B cell (primary cell): ENCODE measurements at places on chromosomes 2 and 18. TPM values are rescaled to one million over a fixed set of nuclear protein-coding genes. Genes with fewer than 3 reads are reported as not detected.

Gene CEP68
- 31.8 and 32.0 TPM in 2 replicates for total RNA-seq

Gene ALK
- not detected in 2 replicates for total RNA-seq

Gene POMC
- 3.4 and 4.3 TPM in 2 replicates for total RNA-seq

Gene ANKRD30B
- not detected in 2 replicates for total RNA-seq

- H3K27ac ChIP-seq: no peak overlapping the region
- H3K27me3 ChIP-seq: no peaks in the 10 kb centered on the region
- no peak overlapping the region for H3K4me3 ChIP-seq
- DNase-seq: no peak
- no peaks in the 10 kb centered on the region for H3K4me1 ChIP-seq
Observed at GRCh38 chr2:174827371-174828369, 63.4 kb upstream of the CHRNA1 start.

Gene RUFY4
- not detected in 2 replicates for total RNA-seq

Gene STAMBP
- 32.5 and 35.8 TPM in 2 replicates for total RNA-seq

DNA sequence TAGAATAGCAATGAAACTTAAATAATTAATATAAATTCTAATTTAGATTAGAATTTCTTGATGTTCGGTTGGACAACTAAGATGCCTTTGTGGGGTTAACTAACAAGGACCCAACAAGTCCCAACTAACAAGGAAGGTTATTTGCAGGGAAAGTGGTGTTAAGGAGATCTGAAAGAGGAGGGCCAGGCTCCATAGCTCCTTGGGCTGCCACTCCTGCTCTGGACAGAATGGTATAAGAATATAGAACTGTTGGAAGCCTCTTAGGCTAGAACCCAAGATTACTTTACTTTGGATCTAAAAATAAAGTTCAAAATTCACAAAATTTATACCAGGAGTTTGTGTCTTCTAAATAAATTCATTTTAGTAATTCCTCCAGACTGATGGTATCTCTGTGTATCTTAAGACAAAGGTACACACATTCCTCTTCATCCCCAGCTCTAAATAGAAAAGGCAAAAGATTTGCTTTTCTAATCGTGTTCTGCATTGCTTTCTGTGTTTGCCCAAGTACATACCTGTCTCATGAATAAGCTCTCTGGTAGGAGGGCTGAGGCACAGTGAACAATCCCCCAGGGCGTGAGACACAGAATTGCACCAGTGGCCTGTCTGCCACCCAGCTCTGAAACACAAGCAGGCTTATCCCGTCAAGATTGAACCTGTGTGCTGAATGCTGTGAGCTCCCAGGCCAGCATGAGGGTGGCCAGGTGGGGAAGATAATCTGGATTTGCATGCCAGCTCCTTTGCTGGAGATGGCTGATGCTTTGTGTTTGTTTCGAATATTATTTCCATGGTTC lies 176.0 kb downstream of the ACKR3 start:
- H3K27me3 ChIP-seq: no peaks in the 10 kb centered on the region
- no peak overlapping the region for H3K4me3 ChIP-seq
- H3K27ac ChIP-seq: no peak overlapping the region
- H3K36me3 ChIP-seq: no peaks in the 10 kb centered on the region

- H3K27me3 ChIP-seq: no peaks in the 10 kb centered on the region
- no peaks in the 10 kb centered on the region for H3K4me1 ChIP-seq
- H3K36me3 ChIP-seq: no peaks in the 10 kb centered on the region
- no peak overlapping the region for H3K4me3 ChIP-seq
Observed at GRCh38 chr18:11002796-11003195, 146.6 kb downstream of the PIEZO2 start.

Gene IL36B
- total RNA-seq: not detected in 2 replicates

DNA sequence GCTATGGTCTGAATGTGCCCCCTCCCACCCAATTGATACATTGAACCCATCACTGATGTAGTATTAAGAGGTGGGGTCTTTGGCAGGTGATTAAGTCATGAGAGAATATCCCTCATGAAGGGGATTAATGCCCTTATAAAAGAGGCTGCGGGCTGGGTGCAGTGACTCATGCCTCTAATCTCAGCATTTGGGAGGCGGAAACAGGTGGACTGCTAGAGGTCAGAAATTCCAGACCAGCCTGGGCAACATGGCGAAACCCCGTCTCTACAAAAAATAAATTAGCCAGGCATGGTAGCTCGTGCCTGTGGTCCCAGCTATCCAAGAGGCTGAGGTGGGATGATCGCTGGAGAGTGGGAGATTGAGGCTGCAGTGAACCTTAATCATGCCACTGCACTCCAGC lies 14.3 kb downstream of the POLR2D start:
- H3K27ac ChIP-seq: no peak overlapping the region
- H3K36me3 ChIP-seq: peaks cover 33% of the 10 kb centered on the region
- H3K4me1 ChIP-seq: no peaks in the 10 kb centered on the region
- H3K27me3 ChIP-seq: no peaks in the 10 kb centered on the region
- no peak overlapping the region for H3K4me3 ChIP-seq
- DNase-seq: no peak

GRCh38 chr18:68693091-68693815 lies 21.7 kb downstream of the TMX3 start:
- no peaks in the 10 kb centered on the region for H3K27me3 ChIP-seq
- H3K27ac ChIP-seq: no peak overlapping the region
- H3K4me3 ChIP-seq: no peak overlapping the region
- no peaks in the 10 kb centered on the region for H3K4me1 ChIP-seq

- H3K36me3 ChIP-seq: no peaks in the 10 kb centered on the region
- no peak overlapping the region for H3K4me3 ChIP-seq
- no peak overlapping the region for H3K27ac ChIP-seq
Observed at GRCh38 chr2:109062145-109062858, 66.7 kb upstream of the SH3RF3 start.

Gene CTAGE1
- total RNA-seq: not detected in 2 replicates

Gene NEURL3
- not detected in 2 replicates for total RNA-seq

- H3K4me3 ChIP-seq: no peak overlapping the region
- no peaks in the 10 kb centered on the region for H3K27me3 ChIP-seq
- peaks cover 16% of the 10 kb centered on the region for H3K36me3 ChIP-seq
- H3K27ac ChIP-seq: no peak overlapping the region
- H3K4me1 ChIP-seq: no peaks in the 10 kb centered on the region
- no peak for DNase-seq
Observed at GRCh38 chr2:111134055-111134454, 13.3 kb downstream of the BCL2L11 start.

- H3K4me1 ChIP-seq: peaks cover 5% of the 10 kb centered on the region
- no peaks in the 10 kb centered on the region for H3K27me3 ChIP-seq
- no peaks in the 10 kb centered on the region for H3K36me3 ChIP-seq
Observed at GRCh38 chr2:152564754-152565551, 152.3 kb downstream of the PRPF40A start.

DNA sequence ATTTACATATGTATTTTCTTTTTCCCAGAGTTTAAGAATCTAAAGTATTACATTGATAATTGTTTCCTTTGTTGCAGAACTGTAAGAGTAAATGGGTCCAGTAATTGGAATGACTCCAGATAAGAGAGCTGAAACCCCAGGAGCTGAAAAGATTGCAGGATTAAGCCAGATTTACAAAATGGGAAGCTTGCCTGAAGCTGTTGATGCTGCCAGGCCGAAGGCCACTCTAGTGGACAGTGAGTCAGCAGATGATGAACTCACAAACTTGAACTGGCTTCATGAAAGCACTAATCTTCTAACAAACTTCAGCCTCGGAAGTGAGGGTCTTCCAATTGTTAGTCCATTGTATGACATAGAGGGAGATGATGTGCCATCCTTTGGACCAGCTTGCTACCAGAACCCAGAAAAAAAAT lies 183.8 kb upstream of the STON1 start:
- H3K27ac ChIP-seq: peak overlapping the region; percentile 5
- no peak for DNase-seq
- no peak overlapping the region for H3K4me3 ChIP-seq
- no peaks in the 10 kb centered on the region for H3K27me3 ChIP-seq
- H3K36me3 ChIP-seq: peaks cover 22% of the 10 kb centered on the region

Gene TUBA4B
- not detected in 2 replicates for total RNA-seq

DNA sequence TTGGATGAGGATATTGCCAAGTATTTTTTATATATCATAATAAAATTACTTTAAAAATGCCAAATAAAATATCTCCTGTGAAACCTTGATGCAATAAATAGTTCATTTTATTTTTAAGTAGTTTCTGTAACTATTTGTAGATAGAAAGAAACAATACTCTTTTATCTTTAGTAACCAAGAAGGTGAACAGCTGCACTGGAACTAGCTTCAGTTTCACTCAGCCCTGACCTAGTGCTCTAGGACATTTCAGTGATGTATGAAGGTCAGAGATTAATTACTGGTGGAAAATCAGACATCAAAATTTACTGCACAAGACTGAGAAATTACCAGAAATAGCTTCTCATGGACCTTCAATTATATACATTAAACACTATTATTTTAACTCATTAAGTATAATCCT lies 1305.0 kb downstream of the CNTNAP5 start:
- DNase-seq: no peak
- H3K36me3 ChIP-seq: no peaks in the 10 kb centered on the region
- no peak overlapping the region for H3K4me3 ChIP-seq
- no peak overlapping the region for H3K27ac ChIP-seq

DNA sequence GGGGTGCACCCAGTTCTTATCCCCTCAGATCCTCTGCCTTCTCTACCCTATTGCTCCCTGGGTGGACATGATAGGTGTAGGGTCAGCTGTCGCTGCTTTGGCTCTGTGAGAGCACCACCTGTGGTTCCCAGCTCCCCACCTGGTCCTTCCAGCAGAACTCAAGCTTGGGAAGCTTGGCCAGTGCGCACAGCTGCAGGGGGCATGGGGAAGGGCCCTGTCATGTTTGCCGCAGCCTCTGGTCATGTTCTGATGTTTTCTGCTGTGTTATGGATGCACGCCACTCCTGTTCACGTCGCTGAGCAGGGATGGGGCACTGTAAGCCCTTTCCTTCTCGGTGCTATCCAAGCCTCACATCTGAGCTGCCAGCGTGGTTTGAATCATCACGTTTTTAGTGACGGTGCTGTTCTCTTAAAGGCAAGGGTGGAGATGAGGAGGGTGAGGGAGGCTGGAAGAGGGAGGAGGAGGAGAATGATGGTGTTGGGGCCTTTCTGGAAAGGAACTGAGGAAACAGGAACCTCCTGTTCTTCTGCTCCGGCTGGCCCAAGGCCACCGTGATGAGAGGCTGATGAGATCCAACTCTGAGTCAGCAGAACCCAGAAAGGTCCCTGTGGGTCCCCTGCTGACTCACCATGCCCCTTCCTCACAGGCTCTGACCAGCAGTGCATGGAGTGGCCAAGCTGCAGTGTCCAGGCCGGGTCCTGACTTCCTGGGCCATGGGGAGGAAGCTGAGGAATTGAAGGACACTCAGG lies 78.0 kb downstream of the LIPG start:
- no peaks in the 10 kb centered on the region for H3K36me3 ChIP-seq
- no peak overlapping the region for H3K27ac ChIP-seq
- H3K4me1 ChIP-seq: no peaks in the 10 kb centered on the region
- no peak for DNase-seq
- H3K27me3 ChIP-seq: no peaks in the 10 kb centered on the region
- no peak overlapping the region for H3K4me3 ChIP-seq

Gene CCDC102B
- 2.8 and 3.9 TPM in 2 replicates for total RNA-seq

Gene NLRC4
- 0.78 and 0.94 TPM in 2 replicates for total RNA-seq

Gene IL1R1
- total RNA-seq: not detected in 2 replicates

Gene OTOS
- total RNA-seq: not detected in 2 replicates

- no peak overlapping the region for H3K27ac ChIP-seq
- H3K36me3 ChIP-seq: no peaks in the 10 kb centered on the region
- no peak for DNase-seq
- H3K27me3 ChIP-seq: no peaks in the 10 kb centered on the region
- no peak overlapping the region for H3K4me3 ChIP-seq
Observed at GRCh38 chr2:228545748-228546145, 364.3 kb upstream of the SPHKAP start.
